M059J (cell line): ENCODE measurements at places on chromosomes 1 and 21. TPM values are rescaled to one million over a fixed set of nuclear protein-coding genes. Genes with fewer than 3 reads are reported as not detected.
A peak's percentile ranks its signal among the peaks of the same experiment; 100 is the strongest.

Gene C8A
- not detected in 2 replicates for total RNA-seq

DNA sequence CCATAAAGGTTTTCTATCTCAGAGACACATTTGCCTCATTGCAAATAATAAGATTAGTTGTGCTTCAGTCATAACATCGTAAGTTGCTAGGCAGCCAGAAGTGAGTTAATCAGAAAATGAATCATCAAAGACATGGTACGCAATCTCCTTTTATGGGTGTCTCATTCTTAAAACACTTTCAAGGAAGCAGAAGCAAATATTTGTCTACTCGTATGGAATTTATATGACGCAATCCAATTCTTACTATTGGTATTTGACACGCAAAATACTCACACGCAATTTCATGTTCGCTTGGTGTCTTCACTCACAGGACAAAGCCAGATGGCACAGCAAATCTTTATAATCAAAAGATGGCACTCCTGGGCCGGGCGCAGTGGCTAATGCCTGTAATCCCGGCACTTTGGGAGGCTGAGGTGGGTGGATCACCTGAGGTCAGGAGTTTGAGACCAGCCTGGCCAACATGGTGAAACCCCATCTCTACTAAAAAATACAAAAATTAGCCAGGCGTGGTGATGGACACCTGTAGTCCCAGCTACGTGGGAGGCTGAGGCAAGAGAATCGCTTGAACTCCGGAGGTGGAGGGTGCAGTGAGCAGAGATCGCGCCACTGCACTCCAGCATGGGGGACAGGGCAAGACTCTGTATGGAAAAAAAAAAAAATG lies 56.4 kb downstream of the HLCS start:
- peak; percentile 98 for DNase-seq

DNA sequence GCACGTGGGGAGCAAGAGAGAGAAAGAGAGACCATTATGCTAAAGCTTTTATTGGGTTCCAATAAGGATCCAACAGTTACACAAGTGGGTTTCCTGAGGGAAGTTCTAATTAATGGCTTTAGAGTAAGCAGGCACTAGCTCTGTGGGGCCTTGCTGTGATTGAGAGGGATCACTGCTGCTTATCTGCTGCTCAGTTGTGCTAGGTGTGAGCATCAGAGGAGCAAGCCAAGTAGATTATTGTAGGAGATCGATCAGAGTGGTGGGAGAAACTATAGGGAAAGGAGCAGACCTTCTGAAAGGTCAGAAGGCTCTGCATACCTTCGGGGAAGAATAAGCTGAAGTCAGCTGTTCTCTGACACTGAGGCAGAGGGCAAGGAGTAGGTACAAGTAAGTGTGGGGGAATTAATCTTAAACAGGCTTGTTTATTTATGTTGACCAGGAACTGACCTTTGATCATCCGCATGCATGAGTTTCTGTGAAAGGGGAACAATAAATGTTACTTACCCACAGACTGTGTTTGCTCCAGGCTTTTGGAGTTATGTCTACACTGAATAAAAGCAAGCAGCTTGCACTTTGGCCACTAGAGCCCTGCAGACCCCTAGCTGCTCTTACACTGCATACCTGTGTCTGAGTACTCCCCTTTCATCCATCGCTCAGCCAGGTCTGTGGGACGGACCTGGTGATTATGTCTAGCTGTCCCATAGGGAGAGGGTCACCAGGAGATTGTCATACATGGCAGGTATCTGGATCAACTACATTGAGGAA lies 89.7 kb downstream of the TNNI3K start:
- DNase-seq = no peak

GRCh38 chr1:119079881-119080280 lies 60.6 kb downstream of the WARS2 start:
- no peak for DNase-seq

Gene PTGFR
- 36.2 and 51.0 TPM in 2 replicates for total RNA-seq

- no peak for DNase-seq
Measured at GRCh38 chr1:18536915-18537314, 56.2 kb downstream of the KLHDC7A start.

GRCh38 chr1:3319874-3320245 lies 134.6 kb upstream of the ARHGEF16 start:
- peak; percentile 70 for DNase-seq

Gene CLCA1
- total RNA-seq = not detected in 2 replicates

Gene ARL8A
- 15.3 and 24.7 TPM in 2 replicates for total RNA-seq

- no peak for DNase-seq
Measured at GRCh38 chr1:66413136-66413837, 120.7 kb upstream of the SGIP1 start.

DNA sequence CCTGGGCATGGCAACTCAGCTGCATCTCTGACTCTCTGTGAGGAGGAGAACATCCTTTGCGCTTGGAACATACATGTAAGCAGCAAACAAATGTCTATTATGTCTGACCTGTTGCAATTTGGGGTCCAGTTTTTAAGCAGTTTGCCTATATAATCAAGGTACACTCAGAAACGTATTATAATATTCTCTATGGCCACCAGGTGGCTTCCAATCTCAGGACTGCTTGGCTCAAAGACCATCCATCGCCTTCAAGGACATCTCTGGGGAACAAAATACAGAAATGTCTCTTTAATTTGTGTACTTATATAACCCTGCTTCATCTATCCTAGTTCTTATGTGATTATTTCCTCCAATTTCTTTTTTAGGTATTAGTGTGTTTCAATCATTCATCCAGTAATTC lies 227.2 kb downstream of the OLFM3 start:
- DNase-seq = peak; percentile 7

DNA sequence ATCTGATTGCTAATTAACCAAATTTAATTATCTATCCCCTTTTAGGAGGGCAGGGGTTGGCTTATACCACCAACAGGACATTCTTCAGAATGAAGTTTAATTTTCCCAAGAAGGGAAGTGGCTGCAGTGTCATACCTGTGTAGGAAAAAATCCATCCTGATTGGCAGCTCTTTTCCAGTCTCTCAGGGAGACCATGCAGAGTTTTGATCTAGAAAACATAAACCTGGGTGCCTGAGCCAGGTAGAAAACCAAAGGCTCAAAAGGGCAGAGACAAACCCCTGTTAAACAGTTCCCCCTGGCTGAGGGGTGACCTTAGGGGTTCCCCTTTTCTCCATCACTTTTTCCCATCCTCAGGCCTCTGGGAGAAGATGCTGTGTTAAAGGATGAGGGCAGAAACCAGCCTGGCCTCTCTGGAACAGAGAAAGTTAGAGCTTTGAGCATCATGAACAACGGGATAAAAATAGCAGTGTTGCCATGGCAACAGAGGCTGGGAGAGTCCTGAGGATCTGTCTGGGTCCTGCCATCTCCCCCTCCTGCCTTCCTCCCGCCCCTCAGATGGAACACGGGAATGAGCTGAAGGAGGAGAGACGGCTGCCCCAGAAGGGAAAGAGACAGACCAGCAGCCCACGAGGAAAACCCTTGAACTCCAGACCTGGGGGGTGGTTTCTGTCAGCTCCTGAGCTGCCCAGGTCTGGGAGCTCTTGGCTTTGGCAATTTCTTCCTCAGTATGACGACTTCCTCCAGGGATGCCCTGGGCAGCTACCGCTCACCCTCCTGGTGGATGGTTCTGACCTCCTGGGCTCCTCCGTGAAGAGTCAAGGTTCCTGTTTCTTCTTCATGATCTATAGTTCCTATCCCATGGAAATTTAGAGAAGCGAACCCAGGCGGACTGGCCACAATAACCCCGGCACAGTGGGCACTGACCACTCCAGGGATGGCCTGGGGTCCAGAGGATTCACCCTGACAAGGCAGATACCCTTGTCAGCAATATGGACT lies 14.0 kb upstream of the LEMD1 start:
- DNase-seq = peak; percentile 24

Gene NUF2
- total RNA-seq = 40.0 and 51.1 TPM in 2 replicates

Gene FMO3
- 0.10 TPM in 1 of 2 replicates, not detected in the other for total RNA-seq

DNA sequence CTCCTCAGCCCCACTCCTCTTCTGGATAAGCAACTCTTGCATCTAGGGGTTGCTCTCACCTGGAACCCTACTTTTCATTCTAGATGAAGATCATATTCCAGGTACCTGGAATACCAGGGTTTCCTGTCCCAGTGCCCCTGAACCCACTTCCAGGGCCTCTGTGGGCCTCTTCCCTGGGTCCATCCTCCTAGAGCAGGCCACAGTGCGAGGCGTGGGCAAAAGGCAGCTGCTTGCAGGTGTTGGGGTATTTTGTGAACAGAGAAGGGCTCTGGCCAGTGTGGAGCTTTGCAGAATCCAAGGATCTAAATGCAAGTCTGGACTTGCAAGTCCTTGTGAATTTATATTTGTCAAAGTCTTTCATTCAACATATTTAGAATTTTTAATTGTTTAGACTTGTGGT lies 240.4 kb upstream of the POU3F1 start:
- DNase-seq = no peak
